Glutamatergic neuron (in vitro differentiated cells): ENCODE measurements at places on chromosomes 6 and 20. TPM values are rescaled to one million over a fixed set of nuclear protein-coding genes. Genes with fewer than 3 reads are reported as not detected.

ZNF322 gene
- 30.8 TPM for total RNA-seq

GRCh38 chr6:134868812-134869211 lies 81.1 kb downstream of the ALDH8A1 start:
- DNase-seq, result no peak

- DNase-seq, result no peak
These were observed 14.2 kb downstream of the GFRA4 start for GRCh38 chr20:3648951-3649350.

ADGRF1 gene
- not detected for total RNA-seq

MCHR2 gene
- total RNA-seq, result not detected

DNA sequence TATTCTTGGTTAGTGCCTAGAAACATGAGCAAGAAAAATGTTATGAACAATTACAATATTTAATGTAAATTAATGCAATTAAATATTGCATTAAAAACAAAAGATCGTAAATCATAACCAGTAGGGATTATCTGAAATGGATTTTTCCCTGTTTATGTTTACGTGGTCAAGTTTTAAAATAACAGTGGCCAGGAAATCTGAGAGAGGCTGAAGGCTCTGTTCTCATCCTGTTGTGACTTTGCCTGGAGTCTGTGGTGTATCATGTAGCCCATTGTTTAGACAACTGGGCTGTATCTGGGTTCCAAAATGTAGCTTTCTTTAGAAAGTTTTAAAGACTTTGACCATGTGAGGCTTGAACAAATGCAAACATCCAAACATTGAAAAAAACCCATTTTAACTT lies 2.4 kb downstream of the MYO6 start:
- no peak for DNase-seq

DNA sequence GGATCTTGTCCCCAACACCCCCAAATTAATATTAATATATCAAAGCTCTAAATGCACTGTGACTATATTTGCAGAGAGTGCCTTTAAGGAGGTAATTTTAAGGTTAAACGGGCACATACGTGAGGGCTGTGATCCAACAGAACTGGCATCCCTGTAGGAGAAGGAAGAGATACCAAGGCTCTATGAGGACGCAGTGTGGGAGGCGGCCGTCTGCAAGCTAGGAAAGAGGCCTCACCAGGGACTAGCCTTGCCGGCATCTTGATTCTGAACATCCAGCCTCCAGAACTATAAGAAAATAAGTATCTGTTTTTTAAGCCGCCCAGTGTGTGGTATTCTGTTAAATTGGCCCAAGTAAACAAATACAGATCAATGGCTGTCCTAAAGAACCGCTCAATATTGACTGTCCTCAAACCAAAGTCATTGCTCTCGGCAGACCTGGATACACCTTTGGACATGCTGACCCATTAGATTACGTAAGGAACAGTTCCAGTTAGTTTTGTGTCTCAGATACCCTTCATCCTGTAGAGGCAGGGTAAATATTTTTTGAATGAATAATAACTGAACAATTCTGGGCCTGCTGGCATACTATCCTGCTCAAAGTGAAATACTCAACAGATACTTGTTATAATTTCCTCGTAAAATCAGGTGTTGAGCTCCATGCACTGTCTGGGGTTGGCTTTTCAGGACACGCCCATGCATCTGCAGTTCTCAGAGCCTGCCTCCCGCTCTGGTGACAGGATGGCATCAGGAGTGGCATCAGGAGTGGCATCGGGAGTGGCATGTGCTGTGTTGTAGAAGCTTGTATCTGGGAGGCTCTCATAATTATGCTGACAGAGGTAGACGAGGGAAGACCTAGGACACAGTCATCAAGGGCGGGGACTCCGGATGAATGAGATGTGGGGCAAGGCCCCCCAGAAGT lies 6.3 kb downstream of the PRR18 start:
- DNase-seq, result no peak

DNA sequence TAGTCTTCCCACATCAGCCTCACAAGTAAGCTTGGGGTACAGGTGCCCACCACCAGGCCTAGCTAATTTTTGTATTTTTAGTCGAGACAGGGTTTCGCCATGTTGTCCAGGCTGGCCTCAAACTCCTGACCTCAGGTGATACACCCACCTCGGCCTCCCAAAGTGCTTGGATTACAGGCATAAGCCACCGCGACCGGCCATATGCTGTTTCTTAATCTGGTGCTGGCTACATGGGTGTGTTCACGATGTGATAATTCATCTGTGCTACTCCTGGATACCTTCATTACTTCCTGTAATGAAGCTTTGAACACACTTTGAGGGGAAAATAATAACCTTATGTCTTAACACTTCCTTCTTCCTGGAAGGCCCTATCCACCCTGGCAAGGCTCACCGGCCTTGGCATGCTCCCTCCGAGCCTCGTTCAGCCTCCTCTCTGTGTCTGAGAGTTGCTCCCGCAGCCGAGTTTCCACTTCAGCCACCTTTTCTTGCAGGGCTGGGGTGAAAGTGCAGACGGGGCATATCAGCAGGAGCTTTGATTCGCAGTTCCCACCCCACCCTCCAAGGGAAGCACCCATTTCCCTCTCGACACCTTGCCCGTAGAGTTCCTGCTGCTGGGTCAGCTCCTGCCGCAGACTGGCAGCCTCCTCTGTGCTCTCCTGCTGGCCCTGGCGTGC lies 5.6 kb upstream of the PSORS1C2 start:
- DNase-seq, result no peak

SOX4 gene
- total RNA-seq, result 269 TPM

DNA sequence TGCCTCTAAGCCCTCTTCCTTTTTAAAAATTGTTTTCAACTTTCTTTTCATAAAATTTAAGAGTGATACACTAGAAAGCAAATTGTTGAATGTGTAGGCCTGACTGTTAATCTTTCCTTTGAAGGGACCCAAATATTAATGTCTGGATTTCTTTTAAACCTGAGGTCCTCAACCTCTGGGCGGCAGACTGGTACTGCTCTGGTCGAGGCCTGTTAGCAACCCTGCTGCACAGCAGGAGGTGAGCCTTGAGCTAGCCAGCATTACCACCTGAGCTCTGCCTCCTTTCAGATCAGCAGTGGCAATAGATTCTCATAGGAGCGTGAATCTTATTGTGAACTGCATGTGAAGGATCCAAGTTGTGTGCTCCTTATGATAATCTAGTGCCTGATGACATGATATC lies 191.2 kb downstream of the MANEA start:
- peak; percentile 21 for DNase-seq

FOXQ1 gene
- total RNA-seq, result 1.9 TPM

AVP gene
- not detected for total RNA-seq

DNA sequence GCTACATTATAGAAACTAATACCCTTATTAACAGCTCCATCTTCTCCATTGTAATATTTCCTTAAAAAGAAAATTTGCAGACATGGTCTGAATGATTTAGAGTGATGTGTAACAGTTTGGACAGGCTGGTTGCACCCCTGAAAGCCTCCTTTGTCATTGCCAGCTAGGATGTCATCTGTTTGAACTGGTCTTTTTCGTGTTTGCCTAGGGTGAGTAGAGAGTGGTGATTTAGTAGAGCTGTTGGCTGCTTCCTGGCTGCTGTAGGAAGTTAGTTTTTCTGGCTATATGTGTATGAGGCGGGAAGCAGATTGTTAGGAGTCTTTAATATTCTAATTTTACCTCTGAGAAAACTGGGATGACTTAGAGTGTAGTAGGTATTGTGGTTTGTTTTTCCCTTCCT lies 101.1 kb downstream of the ZFAND3 start:
- no peak for DNase-seq

C20orf204 gene
- 3.9 TPM for total RNA-seq

GRCh38 chr6:5506597-5506996 lies 245.3 kb downstream of the FARS2 start:
- no peak for DNase-seq

SYNDIG1 gene
- total RNA-seq, result 10.4 TPM

PTGIS gene
- 0.12 TPM for total RNA-seq

DNA sequence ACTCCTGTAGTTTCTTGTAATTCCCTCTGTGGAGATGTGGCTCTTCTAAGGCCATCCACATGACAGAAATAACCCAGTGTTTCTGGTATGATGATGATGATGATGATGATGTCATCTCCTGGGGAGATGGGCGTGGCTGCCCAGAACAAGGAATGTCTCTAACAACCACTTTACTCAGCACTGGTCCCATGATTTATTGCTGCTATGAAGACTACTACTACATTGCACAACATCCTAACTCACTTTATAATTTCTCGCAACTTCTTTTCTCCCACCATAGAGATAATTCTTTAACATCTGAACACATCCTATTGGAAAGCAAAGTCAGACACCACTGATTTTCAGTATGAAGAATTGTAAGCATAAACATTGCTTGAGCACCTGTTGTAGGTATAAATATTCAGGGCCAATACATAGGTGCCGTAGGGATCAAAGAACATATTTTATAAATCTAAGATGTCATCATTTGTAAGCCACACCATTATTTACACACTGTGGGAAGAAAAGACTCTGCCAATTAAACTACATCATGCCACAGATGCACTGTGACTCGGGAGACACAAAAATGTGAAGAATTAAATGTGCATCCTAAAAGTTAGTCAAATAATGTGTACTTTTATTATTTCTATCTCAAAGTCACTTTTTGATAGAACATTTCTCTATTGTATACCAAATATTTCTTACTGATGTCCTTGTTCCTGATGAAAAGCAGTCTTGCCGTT lies 6.4 kb downstream of the TPMT start:
- DNase-seq, result no peak

SIRPD gene
- total RNA-seq, result not detected

- DNase-seq, result no peak
These were observed 185.7 kb downstream of the MTHFD1L start for GRCh38 chr6:151051164-151051563.
